ENCODE measurements at places on chromosomes 4 and X.
A peak's percentile ranks its signal among the peaks of the same experiment; 100 is the strongest.

- DNase-seq = no peak
Observed at GRCh38 chr4:33349376-33349775, 2629.2 kb downstream of the PCDH7 start.

DNA sequence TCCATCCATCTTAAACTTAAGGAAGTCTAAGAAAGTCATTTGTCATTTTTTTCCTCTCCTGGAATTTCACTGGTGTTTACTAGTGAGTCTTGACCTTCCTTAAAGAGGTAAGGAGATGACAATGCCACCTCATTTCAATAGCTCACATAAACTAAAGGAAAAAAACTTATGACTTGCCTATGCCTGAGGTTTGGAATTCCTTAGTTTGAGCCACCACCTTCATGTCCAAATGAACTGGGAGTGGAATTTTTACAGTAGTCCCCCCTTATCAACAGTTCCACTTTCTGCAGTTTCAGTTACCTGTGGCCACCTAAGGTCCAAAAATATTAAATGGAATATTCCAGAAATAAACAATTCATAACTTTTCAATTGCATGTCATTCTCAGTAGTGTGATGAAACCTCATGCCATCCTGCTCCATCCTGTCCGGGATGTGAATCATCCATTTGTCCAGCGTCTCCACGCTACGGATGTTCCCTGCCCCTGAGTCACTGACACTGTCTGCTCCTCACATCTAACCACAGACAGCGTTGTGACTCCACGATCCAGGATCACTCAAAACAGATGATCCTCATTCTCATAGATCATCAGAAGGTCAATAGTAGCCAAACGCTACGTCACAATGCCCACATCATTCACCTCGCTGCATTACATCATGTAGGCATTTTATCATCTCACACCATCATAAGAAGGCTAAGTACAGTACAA is 177.4 kb downstream of the SH3KBP1 start:
- DNase-seq = no peak

DNA sequence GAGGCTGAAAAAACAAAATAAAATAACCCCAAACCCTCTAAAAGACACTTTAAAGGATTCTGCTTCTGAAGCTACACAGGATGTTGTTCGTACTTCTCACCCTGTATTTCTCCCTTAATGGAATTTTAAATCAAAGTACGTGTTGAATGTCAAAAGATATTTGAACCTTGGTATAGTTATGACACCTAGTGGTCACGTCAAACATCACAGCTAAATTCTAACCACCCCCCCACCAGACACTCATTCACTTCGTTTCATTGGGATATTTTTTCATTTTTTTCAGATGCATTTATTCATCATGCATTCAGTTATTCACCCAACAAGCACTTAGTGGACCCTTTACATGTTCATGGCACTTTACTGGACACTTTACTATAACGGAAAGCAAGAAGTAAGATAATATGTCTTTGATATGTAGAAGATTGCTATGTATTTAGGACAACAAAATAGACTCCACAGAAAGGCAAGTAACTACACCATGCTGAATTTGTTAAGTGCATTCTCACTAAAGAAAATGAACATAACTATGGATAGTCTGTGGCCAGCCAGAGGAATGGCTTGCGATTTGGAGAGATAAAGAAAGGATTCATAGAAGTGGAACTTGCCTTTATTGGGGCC is 62.5 kb upstream of the GPR174 start:
- peak; percentile 46 for DNase-seq

DNA sequence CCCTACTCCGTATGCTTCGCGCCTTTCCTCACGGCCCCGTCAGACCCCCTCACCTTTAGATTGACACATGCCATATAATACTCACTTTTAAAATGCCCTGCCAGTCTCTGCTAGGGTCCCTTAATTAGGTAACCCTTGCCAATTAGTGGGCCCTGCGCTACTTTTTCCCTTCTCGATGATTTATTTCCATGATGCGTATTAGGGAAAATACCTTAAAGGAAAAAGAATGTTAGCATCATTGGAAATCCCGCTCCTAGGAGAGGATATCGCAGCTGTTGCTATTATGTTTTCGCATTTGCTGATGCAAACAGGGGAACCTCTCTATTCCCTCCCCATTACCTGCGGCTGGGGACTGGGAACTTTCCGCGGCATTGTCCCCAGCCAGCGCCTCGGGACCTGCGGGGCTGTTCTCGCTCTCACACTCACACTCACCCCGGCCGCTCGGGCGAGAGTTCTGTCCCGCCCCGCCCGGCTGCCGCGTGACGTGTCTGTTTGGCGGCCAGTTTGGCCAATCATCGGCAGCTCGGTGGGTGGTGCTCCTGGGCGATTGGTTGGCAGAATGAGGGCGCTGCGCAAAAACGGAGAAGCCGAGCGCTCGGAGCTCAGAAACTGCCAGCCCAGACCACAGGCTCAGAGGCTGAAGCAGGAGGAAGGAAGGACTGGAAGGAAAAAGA is at the start of gene PCDH10:
PCDH10 (plus strand) TSS at position 605 of the 674 bp plus-strand sequence. CDS start 847 bp downstream, outside the sequence.
- DNase-seq = no peak

DNA sequence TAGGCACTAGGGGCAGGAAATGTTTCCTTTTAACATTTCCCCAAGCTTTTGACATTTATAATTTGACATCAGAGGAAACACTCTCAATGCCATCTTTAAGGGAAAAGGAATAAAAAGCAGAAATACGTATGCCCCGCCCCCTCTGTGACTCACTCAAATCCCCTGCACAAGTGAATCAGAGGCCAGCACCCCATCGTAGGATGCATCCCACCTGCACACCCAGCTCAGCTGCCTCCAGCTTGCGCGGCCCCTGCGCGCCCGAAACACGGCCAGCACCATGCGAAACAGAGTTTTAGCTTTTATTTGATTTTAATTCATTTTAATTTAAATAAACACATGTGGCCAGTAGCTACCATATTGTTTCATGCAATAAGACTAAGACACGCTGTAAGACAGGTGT is 29.5 kb downstream of the ABLIM2 start:
- no peak for DNase-seq

GRCh38 chr4:11286533-11286932 is 142.2 kb downstream of the HS3ST1 start:
- DNase-seq = no peak

DNA sequence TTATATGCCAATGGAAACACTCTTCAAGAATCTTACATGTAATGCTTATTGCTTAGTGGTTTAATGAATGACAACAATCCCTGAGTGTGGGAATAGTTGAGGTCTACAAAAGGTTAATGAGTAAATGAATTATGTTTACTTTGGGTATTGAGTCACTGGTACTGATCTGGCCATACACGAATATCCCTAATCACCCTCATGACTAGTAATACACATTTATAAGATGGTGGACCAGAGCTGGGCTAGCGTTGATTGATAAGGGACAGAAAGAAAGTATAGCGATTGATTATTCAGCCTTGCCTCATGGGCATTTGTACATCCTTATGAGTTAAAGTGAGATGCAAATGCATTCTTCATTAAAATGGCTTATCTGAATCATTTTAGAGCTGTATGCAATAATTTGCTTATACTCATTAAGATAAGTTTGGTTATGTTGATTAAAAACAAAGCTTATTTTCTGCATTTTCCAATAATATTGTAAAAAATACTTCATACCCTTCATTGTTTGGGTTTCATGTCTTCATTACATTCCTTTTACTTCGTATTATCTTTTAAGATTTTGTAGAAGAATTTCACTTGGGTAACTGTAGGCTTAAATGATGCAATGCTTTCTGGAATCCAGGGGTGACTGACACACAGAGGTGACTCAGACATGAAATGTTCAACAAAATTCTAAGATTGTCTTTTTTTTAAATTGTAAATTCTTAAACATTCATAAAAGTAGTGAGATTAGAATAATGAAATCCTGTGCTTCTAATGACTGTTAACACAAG is 47.4 kb downstream of the FGF2 start:
- no peak for DNase-seq

DNA sequence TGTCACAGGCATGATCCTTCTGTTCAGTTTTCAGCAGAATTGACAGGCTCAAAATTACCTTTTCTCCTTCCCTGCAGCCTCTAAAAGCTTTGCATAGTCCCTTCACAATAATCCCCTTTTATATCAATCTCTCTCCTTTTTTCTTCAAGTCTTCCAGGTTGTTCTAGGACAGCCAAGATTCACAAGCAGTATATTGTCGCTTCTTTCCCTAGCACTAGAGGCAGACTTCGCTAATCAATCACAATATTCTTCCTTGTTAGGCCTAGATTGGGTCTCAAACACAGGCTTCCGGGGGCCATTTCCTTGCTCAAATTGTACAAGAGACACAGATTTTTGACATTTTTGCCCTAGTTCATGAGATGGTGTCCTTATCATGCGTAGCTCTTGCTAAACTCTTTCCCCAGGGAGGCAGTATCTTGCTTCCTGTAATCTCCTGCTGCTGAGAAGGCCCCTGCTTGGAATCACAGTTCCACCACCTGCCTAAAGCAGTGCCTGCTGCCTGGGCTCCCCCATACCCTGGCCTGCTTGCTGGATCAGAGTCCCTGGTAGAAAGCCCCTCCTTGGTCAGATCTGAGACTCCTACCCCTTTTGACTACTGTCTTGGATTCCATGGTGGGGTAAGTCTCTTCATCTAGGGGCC is 57.3 kb downstream of the DMP1 start:
- DNase-seq = no peak

DNA sequence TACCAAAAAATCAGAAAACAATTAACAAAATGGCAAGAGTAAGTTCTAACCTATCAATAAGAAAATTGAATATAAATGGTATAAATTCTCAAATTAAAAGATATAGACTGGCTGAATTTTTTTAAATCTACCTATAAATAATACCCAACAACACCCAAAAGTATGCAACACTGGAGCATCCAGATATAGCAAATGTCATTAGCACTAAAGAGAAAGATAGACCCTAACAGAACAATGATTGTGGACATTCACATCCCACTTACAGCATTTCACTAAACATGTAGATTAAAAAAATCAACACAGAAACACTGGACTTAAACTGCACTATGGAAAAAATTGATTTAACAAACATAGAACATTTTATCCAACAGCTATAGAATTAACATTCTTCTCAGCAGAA is 673.0 kb upstream of the GRID2 start:
- DNase-seq = no peak

DNA sequence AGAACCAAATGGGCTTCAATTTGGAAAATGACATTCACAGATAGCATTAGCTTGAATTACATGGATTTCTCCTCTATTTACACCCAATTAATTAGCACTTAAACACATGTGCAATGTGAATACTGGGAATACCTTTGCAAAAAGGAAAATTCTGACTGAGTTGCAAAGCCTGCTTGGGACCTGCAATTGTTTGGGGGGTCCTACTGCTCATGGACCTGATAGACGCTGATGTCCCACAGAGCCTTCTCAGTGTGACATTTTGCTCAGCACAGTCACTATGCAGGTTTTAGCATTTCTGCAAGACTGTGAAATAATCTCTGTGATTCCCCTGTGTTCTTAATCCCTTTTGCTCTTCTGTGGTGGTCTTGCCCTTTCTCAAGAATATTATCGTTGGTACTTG is 101.2 kb upstream of the PGRMC2 start:
- no peak for DNase-seq

DNA sequence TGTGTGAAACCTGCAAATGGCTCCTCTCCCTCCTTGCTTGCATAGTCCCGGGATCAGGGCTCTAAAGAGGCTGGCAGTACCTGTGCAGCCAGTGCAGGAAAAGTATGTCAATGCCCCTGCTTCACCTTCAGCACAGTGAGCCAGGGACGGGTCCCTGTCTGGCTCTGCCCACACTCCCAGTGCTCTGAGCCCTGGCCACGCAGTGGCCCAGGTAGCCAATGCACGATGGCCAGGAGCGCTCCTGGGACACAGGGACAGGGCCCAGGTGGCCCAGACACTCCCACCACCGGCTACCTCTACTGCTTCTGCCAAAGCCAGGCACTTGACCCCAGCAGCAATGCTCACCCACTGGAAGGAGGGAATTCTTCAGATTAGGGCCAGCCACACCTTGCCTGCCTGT is 68.0 kb upstream of the MAGEA10 start:
- DNase-seq = no peak

Data from CD8-positive, alpha-beta memory T cell (primary cell).